ENCODE measurements at places on chromosomes 12 and 14.

DNA sequence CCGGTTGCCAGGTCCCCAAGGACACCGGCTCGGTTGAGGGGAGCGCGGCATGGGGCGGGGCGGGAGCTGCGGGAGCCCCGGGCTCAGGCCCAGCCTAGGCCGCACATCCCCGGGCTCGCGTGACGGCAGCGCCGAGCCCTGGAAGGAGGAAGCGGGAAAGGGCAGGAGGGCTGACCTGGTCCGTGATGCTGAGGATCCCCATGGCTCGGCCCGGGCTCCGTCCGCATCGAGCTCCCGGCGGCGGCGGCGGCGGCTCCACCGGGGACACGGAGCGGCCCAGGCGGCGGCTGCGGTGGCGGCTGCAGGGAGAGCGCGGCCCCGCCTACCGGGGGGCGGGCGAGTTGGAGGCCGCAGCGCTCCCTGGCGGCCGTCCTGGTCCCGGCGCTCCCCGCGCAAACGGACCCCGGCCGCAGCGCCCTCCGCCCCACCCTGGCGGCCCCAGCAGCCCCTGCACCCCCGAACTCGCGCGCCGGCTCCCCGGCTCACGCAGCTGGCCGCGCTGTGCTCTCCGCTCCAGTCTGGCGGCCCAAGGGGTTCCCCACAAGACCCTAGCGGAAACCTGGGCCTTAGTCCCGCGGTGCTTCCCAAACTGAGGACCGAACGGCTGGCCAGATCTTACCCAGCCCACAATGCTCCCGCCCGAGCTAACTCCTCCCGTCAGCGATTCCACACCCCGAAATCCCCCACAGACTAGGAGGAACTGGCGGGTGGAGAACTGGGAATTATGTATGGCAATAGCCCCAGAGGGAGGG is at the start of gene ANKRD52:
ANKRD52 (minus strand) TSS at position 317 of the 752 bp plus-strand sequence; CDS start at position 202, 115 bp downstream.
- peak; percentile 90 for DNase-seq

DNA sequence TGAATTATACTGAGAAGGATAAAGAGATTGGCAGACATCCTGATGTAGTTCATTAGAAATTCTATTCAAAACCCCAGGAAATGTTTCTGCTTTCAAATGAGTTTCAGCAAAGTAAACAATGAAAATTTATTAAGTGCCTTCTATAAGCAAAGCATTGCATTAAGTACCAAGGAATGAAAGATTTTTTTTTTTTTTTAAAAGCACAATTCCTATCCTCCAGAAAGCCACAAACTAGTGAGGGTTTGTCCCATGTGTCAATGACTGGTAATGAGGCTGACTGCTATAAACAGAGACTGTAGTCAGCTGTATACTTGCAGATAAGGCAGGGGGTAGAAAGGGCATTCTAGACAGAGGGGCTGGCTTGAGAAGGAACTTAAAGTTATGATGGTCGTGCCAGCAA is 6.7 kb downstream of the ANO4 start:
- no peak for DNase-seq

GRCh38 chr12:80235944-80236343 is 136.6 kb downstream of the OTOGL start:
- DNase-seq, result no peak

GRCh38 chr12:80485222-80485987 is 41.4 kb downstream of the PTPRQ start:
- no peak for DNase-seq

DNA sequence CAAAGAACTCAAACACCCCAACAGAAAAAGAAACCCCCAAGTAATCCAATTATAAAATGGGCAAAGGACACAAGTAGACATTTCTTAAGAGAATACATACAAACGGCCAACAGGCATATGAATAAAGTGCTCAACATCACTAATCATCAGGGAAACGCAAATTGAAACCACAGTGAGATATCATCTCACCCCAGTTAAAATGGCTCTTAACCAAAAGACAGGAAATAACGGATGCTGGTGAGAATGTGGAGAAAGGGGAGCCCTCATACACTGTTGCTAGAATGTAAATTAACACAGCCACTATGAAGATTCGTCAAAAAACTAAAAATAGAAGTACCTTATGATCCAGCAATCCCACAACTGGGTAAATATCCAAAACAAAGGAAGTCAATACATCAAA is 52.4 kb downstream of the CLMN start:
- DNase-seq, result no peak

- peak; percentile 27 for DNase-seq
Observed at GRCh38 chr14:99137913-99138571, 134.0 kb downstream of the BCL11B start.

DNA sequence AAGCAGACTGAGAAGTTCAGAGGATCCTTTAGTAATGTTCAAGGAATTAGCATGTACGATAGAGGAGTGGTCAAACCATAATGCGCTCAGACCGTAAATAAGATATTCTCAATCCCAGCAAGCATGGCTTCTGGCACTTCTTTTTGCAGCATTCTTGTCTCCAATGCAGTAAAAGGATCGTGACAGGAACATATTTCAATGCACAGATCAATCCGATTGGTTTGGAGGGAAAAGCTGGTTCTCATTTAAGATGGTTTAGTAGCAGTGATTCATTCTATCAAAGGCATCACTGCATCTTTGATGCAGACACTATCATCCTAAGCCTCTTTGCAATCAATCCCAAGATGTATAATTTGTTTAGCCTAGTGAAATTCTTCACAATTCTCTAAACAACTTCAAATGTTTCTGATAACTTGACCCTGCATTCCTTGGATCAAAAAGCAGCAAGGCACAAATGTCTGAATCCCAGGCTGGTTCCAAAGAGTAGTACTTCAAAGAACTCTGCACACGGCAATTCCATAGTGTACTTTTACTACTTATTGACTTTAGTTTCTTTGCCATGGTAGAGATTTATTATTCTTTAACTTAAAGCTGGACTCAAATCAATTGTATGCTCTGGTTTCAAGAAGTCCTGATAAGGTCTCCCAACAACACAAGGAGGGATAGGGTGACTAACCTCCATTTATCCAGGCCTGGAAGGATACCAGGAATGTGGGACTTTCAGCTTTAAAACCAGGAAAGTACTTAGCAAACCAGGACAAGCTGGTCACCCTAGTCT is 96.8 kb upstream of the MDM1 start:
- no peak for DNase-seq

DNA sequence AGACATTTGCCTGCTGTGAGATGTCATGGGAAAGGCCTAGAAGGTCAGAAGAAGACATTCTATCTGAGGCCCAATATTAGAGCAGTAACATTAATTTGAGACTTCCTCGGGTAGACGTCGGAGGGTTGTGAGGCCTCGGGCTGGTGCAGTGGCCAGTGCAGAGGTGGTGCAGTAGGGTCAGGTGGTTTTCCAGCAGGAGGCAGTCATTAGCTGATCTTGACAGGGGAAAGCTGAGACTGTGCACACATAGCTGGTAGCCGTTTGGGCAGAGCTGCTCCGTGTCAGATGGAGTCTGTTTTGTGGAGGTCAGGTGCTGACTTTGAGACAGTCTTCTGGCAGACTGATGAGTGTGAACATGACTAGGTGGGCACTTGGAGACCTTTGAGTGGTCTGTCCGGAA is 65.7 kb upstream of the ASPG start:
- DNase-seq, result no peak

DNA sequence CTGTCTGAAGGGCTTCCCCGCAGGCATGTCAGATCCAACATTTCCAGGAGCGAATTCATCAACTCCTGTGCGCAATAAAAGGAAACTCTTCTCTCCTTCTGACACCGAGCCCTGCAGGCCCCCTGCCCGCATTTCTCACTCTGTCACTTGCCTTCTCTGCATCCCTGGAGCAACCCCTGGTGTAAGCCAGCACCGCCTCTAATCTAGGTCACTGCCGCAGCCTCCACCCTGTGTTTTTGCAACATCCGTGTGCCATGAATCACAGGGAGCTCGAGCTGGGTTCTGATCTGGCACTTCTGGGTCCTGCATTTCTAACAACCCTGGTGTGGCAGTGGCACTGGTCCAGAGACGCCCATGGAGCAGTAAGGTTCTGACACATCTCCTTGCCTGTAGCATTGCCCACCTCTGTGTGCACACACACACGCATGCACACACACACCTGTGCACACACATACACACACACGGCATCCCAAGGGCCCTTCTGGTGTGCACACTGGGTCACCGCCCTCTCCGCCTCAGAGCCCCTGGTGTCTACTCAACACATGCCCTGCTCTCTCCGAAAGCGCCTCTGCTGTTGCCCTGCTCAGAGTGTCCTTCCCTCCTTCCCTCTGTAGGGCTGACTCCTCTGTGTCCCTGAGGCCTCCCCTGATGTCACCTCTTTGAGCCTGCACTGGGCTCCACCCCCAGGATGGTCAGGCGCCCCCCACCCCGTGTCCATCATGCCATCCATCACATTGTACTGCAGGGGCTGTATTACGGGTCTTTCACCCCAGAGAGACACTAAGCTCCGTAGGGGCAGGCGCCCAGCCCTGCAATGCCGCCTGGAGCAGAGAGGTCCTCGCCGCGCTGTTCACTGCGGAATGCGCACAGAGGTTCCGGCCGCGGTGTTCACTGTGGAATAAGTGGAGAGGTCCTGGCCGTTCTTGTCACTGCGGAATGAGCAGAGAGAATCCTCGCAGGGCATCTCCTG is 111.4 kb upstream of the SFSWAP start:
- DNase-seq, result no peak

DNA sequence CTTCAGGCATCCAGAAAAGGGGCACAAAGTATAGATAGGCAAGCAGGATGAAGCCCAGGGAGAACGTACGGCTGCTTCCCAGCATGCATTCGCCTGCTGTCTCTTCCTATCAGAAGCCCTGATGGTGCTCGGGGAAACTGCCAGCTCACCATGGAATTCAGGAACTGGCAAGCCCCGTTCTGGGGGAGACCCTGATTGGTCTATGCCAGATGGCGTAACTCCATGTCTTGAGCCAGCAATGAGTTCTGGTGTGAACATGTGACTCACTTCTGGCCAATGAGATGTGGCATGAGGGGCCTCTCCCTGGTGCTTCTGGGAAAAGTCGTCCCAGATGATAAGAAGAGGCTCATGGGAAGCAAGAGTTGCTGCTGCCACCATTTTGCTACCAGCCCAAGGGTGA is 270.8 kb downstream of the BCL11B start:
- no peak for DNase-seq

DNA sequence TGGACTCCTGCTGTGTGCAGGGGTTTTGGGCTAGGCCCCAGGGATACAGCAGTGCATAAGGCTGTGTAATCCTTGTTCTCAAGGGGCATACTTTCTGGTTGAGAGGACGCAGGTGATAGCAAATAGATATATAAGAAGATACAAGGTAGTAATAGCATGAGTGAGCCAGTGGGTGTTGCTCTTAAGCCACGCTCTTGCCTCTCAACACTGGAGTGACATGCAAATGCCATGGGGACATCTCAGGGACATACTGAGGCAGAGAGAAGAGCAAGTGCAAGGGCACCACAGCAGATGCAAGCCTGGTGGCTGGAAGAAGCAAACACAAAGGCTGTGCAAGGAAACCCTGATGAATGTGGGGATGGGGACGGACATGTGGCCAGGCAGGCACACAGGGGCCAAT is 223.3 kb downstream of the CHST11 start:
- peak; percentile 46 for DNase-seq

Data from activated T-cell treated with anti-CD3 and anti-CD28 coated beads, Interleukin-2, amount 50 U/mL, for 24 hours (primary cell).